Stimulated activated CD8-positive, alpha-beta memory T cell treated with anti-CD3 and anti-CD28 coated beads, Interleukin-7, amount 100 ng/mL, for 4 hours (primary cell): ENCODE measurements at places on chromosomes 3 and 15.

DNA sequence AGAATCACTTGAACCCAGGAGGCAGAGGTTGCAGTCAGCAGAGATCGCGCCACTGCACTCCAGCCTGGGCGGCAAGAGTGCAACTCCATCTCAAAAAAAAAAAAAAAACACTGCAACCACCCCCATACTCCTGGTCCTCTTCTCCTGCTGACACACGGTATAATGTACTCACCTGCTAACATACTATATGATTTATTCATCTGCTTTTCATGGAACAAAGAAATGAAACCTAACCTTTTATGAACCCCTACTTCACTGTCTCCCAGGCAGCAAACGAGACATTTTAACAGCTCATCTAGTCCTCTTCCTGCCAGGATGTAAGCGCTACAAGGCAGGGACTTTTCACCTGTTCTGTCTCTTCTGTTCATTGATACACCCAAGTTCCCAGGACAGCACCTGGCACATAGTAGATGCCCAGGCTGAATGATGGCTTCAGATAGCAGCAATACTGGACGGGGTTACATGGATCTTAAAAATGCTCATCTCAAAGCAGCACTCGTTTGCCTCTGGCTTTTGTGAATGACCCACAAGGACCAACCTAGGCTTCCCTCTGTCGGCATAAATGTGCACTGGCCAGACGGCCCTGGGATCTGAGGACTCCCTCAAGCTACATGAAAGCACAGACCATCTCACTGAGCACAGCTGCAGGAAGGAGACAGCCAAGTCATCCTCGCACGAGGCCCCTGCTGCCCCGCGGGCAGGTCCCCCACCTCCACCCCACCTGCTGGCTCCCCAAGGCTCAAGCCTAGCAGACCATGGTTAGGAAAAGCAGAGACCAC lies 20.3 kb downstream of the XXYLT1 start:
- DNase-seq, result no peak

- DNase-seq, result no peak
Observed at GRCh38 chr3:42071904-42072812, 19.0 kb upstream of the TRAK1 start.

GRCh38 chr3:143220741-143221140 lies 101.2 kb downstream of the CHST2 start:
- no peak for DNase-seq

- DNase-seq, result no peak
Observed at GRCh38 chr3:135238871-135239614, 444.0 kb downstream of the EPHB1 start.

- no peak for DNase-seq
Observed at GRCh38 chr3:37286569-37286968, 112.2 kb upstream of the LRRFIP2 start.

- no peak for DNase-seq
Observed at GRCh38 chr3:58027704-58028317, 19.6 kb downstream of the FLNB start.

GRCh38 chr3:168212664-168213285 lies 117.1 kb upstream of the GOLIM4 start:
- DNase-seq, result no peak

GRCh38 chr3:156445117-156446090 lies 109.5 kb downstream of the SSR3 start:
- no peak for DNase-seq

- no peak for DNase-seq
Observed at GRCh38 chr3:46470831-46471230, 6.1 kb upstream of the LTF start.

DNA sequence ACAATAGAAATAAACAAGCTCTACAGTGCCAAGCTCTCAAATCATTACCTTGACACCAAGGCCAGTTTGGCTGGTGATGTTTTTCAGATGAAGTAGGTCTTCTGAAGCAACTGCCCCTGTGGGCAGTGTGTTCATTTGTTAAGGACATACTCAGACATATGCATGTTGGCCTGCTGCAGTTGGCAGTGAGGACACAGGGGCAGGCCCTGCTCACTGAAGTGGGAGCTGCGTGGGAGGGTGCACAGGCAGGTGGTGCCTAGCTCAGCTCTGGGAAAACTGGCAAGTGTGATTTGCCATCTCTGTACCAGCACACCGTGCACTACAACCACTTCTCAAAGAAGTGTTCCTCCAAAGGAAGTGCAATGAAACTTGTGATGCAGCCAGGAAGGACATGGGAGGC lies 28.5 kb upstream of the SNRK start:
- no peak for DNase-seq
